HCEC 1CT (cell line): ENCODE measurements at places on chromosomes 6 and 20.
A peak's percentile ranks its signal among the peaks of the same experiment; 100 is the strongest.

GRCh38 chr20:32988008-32988407 lies 16.2 kb downstream of the SUN5 start:
- DNase-seq: no peak

DNA sequence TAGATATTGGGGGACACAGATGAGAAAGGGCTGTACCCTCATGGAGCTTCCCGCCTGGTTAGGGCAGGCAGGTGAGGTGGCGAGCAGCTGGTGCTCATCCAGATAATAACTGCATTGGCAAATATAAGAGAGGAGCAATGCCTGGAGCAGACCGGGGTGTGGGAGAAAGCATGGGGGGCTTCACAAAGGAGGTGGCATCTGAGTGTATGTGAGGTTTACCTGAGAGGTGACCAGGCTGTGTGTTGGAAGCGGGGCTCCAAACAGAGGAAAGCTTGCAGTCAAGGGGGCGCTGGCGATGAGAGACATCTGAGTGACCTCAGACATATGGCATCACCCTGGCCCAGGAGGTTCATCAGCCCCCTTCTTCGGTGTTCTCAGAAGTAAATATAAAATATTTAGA lies 72.1 kb upstream of the PMEPA1 start:
- DNase-seq: no peak

GRCh38 chr6:17957498-17957897 lies 29.9 kb downstream of the KIF13A start:
- DNase-seq: peak; percentile 29

DNA sequence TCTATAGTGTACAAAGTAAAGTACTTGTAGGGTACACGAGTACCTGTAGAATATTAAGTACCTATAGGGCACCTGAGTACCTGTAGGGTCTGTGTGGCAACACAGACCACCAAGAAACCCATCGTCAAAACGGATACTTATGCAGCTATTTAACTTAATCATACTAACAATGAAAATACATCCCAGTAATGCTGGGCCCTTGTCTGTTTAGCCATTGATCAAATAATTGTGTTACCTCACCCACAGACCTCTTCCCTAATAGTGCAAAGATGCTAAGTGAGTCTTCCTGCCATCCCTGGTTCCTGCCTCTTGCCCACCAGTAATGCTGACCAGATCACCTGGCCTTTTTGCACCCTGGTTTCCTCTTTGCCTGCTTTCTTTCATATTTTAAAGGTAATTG lies 7.5 kb upstream of the COL10A1 start:
- DNase-seq: no peak

- no peak for DNase-seq
These were observed 258.1 kb downstream of the CLIC5 start for GRCh38 chr6:45757443-45758130.

DNA sequence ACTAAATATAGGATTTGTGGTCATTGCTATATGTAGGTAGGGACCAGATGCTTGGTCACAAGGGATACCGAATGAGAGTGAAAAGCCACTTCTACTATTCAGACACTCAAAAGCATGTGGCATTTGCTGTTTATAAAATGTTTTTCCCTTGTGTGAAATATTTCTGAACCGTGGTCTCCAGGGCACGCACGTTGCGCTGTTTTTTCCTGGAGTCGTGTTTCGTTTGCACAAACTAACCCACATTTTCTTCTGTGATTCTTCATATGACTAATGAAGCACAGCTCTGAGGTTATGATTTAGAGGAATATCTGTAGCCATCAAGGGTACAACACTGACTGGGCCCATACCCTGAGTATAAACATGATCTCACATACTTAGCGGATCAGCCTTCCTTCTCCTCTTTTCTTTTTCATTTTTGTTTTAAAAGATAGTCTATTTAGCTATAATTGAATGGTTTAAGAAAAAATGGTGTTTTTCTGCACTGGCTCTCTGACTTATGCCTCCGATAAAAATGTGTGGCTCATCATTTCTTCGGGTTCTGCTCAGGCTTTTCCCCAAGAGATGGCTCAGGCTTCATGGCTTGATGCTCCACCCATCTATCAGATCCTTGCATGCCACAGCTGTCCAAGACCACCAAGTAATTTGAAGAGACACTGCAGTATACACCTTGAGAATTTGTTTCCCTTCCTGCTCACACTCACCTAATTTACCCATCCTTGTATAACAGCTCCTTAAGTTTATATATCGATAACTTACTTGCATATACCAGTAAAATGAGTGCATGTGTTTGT lies 59.9 kb upstream of the HBS1L start:
- no peak for DNase-seq
